Stimulated activated CD8-positive, alpha-beta memory T cell treated with anti-CD3 and anti-CD28 coated beads, Interleukin-2, amount 100 ng/mL, for 1 hour (primary cell): ENCODE measurements at places on chromosomes 2 and 18.

- no peak for DNase-seq
Observed at GRCh38 chr2:128784626-128785306, 466.1 kb upstream of the HS6ST1 start.

GRCh38 chr2:109203246-109204011, 74.4 kb downstream of the SH3RF3 start:
- DNase-seq: no peak

DNA sequence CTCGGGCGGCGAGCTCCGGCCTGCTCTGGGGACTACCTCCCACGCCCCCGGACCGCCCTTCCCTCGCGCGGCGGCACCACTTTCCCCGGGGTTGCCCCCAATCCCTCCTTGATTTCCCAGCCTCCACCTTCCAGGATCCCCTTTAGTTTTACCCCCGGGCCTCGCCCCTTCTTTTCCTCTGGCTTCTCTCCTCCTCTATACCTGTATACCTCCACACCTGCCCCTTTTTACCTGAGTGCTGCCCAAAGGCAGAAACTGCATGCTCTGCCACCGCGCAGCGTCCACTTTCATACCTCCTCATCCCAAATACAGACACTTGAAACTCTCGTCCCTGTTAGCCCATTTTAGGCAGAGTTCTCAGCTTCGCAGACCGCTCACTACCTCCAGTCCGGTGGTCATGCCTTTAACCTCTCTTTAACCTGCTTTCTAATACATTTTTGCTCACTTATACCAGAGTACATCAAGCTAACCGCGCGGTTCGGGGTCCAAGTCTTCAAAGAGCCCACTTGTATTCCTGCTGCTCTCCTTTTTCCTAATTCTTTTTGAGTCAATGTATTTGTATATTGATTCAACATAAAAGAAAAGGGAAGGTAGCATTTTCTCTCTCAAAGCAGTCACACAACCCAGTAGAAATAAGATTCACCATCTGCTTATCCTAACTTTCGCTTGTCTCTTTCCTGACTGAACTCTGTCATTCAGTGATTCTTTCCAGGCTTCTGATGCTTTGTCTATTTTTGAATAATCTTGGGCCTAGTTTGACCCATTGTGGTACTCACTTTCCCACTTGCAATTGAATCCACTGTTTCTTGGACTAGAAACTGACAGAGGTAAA, 901 bp downstream of the SPOPL start:
- no peak for DNase-seq

DNA sequence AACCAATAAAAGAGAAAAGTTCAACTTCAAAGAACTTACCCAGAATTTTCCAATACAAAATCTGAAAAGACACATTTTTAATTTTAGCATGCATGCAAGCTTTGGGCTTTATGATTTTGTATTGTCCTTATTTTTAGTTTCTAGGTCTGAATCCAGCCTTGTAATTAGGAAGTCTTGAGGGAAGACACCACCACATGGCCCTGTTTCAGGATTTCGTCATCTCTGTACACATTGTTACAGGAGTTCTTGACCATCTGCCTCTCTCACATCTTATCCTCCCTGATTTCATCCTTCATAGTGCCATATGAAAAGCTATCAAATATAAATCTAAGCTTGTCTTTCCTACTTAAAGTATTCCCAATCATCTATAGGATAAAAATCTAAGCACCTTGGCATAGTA, 176.1 kb downstream of the TXNL1 start:
- no peak for DNase-seq

DNA sequence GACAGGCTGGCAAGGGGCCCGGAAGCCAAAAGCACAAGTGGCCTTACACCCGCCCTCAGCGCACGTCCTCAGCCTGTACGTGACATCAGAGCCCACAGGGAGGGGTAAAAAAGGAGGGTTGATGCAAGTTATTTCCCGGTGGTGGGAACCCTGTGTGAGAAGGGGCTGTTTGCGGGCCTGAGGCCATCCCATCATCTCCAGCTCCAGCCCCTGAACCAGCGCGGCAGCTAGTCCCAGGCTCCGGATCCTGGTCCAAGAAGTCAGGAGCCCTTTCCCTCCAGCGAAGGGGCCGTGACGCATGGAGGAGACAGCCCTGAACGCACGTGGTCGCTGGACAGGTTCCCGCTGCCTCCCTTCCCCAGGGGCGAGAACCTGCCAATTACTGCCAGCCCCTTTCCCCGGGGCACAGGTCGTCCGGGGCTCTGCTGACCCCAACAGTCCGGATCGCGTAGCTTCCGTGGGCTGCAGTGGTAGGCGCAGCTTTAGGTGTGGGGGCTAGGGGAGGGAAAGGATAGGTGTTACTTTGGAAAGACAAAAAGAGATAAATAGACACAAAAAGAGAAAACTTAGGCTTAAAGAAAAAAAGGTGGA, 1.3 kb upstream of the LRP2 start:
- no peak for DNase-seq

GRCh38 chr18:24515721-24516120, 55.3 kb downstream of the HRH4 start:
- no peak for DNase-seq

GRCh38 chr2:126963390-126963789, 64.7 kb downstream of the TEX51 start:
- no peak for DNase-seq

DNA sequence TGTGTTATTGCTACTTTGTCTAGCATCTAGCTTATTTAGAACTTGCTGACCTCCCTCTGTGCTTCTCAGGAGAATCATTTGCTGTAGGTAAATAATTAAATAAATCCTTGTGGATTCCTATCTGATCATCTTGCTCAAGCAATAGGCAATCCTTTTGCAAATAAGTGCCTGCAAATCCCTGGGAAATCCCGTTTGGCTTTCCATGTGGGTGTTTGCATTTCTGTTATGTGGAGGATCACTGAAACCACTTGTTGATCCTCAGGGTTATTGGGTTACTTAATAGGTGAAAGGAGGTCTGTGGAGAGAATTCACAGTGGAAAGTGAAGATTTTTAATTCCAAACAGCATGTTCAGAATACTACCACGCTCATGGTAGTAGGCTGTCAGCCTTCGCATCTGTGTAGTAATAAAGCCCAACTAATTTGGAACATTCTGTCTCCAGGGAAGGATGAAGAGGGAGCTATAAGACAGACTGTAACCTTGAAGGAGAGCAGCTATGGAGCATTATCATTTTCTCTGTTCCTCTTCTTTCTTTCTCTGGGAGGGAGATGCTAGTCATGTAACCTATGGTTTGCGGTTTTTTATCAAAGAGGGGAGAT, 72.5 kb downstream of the GULP1 start:
- no peak for DNase-seq

GRCh38 chr2:57097855-57098254, 914.1 kb downstream of the CCDC85A start:
- DNase-seq: no peak

- DNase-seq: no peak
Observed at GRCh38 chr18:24080861-24081260, 58.0 kb upstream of the CABYR start.

DNA sequence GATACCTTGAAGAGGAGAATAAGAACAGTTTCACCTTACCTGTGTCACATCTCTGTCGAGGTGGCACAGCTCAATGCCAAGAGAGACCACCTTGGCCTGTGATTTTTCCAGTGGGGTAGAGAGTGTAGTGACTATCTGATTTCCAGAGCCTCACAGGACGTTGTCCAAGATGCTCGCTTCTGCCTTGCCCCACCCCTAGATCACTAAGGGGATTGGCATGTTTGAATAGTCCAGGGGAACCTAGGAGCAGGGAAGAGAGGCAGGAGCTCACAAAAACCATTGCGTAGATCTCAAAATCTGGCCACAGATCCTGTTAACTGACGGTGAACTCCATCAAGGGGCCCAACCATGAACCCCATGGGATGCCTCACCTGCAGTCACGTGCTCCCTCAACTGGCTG, 24.2 kb downstream of the TMEM178A start:
- no peak for DNase-seq

DNA sequence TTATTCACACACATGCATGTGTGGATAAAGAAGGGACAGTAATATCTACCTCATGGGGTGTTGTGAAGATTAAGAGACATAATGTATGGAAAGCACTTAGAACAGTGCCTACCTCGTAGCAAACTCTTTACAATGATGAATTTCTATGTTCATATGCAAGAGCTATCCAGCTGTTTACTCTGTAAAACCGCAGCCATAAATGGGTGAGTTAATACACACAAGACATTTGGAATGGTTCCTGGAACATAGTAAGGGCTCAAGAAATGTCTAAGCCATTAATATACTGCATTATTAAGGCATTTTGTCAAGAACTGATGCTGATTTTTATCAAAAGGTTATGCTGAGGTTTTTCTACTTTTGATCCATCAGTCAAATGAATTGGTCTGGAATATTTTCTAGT, 1076.2 kb downstream of the TSN start:
- DNase-seq: no peak

GRCh38 chr2:169225906-169226305, 136.4 kb downstream of the LRP2 start:
- no peak for DNase-seq

- no peak for DNase-seq
Observed at GRCh38 chr2:3643371-3644245, 14.4 kb upstream of the ALLC start.

GRCh38 chr2:74887445-74887951, 53.6 kb downstream of the HK2 start:
- no peak for DNase-seq

DNA sequence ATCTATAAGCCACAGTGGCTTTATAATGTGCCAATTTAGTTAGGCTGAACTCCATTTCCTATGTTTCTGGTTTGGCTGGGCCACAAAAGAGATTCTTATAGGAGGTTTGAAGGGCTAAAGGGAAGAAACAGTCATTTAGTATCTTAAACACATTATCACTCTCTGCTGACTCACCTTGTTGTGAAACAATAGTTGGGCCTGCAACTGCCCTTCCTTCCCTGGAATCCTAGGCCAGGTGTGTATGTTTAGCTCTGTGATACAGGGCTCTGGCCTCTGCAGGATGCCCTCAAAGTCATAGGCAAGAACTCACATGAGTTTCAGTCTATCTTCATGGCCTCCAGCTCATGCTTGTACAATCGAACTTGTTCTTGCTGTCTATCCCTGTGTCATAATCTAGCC, 400.0 kb upstream of the CELF4 start:
- DNase-seq: no peak

GRCh38 chr18:79684787-79685186, 5.2 kb downstream of the CTDP1 start:
- DNase-seq: no peak

DNA sequence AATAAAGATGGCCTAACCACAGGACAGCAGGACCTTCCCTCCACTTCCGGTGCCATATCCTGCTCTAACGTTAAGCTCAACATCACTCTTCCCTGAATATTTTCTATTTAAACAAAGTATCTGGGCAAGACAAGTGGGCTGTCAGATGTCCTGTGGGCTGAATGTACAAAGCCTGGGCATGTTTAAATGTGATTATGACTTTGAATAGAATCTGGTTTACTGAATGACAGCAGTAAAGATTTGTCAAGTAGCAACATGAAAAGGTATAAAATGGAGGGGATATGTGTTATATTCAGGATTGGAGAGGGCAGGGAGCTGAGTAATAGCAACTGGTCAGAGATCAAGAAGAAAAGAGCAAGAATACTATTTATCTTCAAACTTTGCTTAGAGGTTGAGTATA, 540.9 kb downstream of the NRXN1 start:
- DNase-seq: no peak
